ENCODE measurements at places on chromosomes 2 and 18.
A peak's percentile ranks its signal among the peaks of the same experiment; 100 is the strongest.

DNA sequence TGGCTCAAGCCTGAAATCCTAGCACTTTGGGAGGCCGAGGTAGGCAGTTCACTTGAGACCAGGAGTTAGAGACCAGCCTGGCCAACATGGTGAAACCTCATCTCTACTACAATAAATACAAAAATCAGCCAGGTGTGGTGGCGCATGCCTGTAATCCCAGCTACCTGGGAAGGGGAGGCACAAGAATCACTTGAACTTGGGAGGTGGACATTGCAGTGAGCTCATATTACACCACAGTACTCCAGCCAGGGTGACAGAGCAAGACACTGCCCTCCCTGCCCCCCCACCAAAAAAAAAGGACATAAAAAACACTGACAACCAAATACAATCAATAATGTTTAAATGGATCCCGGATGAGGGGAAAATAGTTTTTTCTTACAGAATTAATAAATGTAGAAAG is 7.8 kb downstream of the TIA1 start:
- no peak for DNase-seq

DNA sequence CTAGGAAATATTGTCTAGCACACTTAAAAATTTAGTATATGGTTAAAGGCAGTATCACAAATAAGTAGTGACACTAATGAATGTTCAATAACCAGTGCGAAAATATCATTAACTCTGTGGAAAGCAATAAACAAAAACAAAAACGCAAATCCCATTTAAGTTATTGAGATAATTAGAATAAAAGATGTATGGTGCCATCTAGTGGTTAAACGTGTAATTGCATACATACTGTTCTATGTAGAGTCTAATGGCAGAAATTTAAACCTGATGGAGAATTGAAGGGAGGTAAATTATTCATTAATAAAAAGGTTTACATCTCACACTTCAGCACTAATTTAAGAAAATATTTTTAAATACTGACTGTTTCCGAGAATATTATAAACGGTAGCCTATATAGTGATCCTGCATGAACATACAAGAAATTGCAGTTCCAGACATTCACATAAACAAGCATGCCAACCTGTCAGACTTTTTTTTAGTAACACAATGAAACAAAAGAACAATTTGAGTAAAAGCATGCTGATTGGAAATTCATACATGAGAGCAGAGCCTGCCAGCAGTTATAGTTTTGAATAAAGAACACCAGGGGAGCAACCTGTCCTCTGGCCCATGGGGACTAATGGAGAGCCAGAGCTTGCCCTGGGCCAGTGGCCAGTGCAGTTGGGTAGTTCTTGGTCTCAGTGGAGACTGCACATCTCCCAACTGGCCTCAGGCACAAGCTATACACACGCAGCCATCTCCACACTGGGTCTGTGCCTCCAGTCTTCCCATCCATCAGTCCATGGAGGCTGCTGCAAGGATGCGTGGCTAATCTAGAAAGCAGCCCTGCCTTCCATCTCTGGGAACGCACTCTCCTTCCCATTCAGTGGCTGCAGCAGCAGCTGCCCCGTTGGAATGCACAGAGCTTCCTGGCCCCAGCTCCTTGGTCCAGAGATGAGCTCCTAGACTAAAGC is 28.0 kb downstream of the GCG start:
- DNase-seq: no peak

GRCh38 chr2:134582547-134582899 is 136.3 kb downstream of the TMEM163 start:
- no peak for DNase-seq

GRCh38 chr18:78981394-78981831 is 1.8 kb downstream of the SALL3 start:
- DNase-seq: no peak

DNA sequence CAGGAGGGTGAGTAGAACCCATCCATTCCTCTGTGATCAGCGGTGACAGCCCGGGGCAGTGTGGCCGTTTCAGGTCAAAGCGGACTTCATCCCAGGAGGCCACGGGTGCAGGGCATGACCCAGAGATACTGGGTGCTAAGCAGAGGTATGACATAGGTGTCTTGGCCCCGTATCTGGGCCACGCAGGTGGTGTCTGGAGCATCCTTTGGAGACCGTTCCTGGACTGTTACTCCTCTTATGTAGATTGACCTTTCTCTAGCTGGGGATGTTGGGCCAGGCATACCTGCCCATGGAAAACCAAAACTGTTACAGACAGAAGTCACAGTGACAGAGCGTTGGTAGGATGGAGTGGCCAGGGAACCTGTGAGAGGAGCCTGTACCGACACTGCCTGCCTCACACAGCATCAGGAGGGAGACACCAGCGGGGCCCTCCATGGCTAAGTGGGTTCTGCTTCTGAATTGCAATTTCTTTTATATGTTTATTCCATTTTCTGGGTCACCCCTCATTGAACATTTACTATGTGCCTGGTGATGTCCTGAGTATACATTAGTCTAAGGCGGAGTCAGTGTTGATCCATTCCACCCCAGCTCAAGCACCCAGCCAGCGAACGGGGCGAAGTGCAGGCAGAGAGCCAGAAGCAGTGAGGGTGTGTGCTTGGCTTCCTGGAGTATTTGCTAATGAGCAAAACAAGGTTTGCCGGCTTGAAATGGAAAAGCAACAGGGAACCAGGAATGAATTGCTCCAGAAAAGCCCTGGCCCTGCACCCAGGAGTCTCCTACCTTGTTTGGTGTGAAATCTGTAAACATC is 141.7 kb downstream of the SH3RF3 start:
- no peak for DNase-seq

GRCh38 chr2:101277111-101277510 is 24.4 kb downstream of the CNOT11 start:
- no peak for DNase-seq

DNA sequence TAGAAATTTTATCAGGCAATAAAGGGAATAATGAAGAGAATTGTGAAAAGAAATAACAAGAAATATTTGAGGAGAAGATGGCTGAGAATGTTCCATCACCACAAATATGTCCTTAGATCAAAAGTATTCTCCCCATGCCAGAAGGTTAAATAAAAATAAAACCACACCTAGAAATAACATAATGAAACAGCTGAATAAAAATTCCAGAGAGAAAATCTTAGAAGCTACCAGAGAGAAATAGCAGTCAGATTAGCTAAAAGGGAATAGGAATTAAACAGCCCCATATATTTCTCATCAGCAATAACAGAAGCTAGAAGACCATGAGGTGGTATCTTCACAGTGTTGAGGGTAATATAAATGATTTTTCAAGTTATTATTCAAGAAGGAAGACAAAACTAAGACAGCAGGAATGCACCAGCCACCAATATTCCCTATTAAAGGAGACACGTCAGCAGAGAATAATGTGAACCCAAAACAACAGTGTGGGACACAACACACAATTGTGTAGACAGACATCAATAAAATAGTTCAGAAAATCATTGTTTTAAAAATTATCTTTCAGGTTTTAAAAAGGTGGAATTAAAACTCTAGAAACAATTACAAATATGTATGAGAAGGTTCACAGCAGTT is 82.0 kb upstream of the NEDD4L start:
- no peak for DNase-seq

DNA sequence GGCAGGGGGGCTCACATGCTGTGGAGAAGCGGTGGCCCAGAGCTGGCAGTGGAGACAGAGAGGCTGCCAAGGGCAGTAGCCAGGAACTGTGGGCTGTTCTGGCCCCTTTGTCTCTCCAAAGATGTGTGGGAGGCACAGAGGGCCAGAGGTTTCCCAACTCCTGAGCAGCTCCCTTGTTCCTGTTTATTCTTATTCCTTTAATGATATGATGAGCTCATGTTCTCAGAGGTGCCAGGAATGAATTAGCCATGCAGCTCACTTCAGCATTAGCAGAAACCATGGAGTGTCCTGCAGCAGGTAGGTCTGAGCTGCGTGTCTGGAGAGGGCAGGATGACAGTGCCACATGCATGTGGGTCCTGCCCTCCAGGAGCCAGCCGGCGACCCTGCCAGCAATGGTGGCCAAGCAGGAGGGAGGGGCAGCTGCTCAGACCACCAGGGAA is 77.9 kb upstream of the FZD7 start:
- no peak for DNase-seq

DNA sequence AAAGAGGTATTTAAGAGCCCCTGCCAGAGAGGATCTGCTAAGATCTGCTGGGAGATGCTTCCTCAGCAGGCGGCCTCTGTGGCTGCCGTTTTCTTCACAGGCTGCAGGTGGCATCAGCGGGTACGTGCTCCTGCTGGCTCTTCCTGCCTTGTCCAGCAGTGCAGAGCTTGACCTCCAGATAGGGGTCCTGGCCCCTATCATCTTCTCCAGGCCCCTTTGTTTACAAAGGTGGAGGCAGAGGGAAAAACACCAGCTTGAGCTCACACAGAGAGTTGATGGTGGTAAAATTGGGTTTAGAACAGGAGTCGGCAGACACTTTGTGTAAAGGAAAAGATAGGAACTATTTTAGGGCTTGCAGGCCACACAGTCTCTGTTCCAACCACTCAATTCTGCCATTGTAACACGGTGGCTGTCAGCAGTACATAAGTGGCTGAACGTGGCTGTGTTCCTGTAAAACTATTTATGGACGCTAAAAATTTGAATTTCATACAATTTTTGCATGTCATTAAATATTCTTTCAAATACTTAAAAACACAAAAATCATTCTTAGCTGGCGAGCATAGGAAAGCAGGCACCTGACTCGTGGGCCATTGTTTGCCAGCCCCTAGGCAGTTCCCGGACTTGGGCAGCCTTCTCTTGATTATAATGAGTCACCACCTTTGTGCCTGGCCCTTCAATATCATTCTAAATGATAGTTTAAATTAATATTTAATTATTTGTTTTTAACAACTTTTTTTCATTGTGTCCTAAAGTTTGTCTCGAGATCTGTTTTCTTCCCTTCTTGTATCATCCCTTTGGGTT is 98.2 kb upstream of the B3GNT7 start:
- peak; percentile 79 for DNase-seq

GRCh38 chr18:40470723-40471122 is 1484.3 kb upstream of the PIK3C3 start:
- DNase-seq: no peak

- no peak for DNase-seq
Observed at GRCh38 chr2:8257502-8257901, 424.4 kb upstream of the ID2 start.

GRCh38 chr18:53887447-53887846 is 337.0 kb downstream of the MBD2 start:
- no peak for DNase-seq

- peak; percentile 68 for DNase-seq
Observed at GRCh38 chr2:158214431-158214830, 112.8 kb downstream of the UPP2 start.

- DNase-seq: no peak
Observed at GRCh38 chr2:74222300-74222650, 23.9 kb downstream of the MTHFD2 start.

GRCh38 chr18:79274823-79275222 is 120.9 kb upstream of the NFATC1 start:
- DNase-seq: no peak

GRCh38 chr2:207869784-207870778 is 100.4 kb upstream of the FZD5 start:
- peak; percentile 33 for DNase-seq

DNA sequence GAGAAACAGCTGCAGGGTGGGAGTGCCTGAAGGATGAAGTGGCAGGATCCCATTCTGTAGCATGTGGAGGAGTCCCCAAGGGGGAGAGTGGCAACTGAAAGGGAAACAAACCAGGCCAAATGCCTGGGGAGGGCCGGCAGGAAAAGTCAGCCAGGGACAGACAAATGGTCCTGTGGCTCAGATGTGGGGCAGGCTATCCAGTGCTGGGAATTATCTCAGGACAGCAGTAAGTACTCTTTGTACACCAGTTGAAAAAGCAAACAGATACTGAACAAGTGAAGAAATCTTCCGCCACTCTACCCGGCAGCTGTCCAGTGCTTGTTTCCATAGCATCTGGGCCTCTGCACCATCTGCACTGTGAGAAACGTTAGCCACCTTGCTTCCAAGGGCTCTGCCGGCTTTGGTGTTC is 408.9 kb downstream of the LRATD1 start:
- DNase-seq: no peak

- no peak for DNase-seq
Observed at GRCh38 chr2:237879991-237880560, 20.7 kb downstream of the RAMP1 start.

DNA sequence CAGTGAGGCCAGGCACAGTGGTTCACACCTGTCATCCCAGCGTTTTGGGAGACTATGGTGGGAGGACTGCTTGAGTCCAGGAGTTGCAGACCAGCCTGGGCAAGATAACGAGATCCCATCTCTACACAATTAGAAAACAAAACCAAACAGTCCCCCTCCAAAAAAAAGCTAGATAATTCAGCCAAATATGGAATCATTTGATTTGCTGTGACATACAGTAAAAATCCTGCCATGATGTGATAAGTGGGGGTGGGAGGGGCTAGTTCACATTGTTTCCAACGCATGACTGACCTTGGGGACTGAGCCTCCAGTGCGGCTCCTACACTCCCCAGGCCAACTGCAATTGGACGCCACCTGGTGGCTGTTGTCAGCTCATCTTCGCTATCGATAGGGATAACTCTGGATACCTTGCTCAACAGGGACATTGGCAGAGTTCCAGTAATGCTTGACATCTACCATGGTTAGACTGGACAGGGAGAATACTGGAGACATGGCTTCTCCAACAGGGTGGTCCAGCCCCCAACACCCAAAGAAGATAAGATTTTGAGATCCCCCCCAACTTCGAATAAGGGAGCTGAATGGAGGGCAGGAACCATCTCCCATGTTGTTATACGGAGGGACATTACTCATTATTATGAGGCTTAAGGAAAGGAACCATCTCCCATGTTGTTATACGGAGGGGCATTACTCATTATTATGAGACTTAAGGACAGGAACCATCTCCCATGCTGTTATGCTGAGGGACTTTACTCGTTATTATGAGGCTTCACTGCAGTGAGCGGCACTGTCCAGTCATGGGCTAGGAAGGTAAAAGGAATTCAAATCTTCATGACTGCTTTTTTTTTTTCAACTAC is 135.9 kb downstream of the TGIF1 start:
- peak; percentile 92 for DNase-seq

GRCh38 chr2:100625717-100626116 is 62.9 kb downstream of the PDCL3 start:
- no peak for DNase-seq

DNA sequence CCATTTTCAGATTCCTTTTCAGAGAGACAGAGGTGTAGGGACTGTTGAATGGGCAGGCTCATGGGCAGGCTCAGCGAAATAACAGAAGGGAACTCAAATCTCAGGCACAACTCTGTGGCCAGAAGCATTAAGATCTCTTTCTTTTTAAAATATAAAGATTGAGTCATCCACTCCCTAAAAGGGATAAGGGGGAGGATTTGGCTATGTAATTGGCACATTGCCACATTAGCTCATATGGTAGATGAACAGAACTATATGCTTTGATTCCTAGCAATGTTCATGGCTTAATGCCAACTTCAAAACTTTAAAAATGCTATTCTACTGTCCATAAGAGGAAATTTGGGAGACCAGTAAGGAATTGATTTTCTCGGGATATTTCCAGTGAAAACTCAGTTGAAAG is 53.8 kb upstream of the SLC5A7 start:
- no peak for DNase-seq

DNA sequence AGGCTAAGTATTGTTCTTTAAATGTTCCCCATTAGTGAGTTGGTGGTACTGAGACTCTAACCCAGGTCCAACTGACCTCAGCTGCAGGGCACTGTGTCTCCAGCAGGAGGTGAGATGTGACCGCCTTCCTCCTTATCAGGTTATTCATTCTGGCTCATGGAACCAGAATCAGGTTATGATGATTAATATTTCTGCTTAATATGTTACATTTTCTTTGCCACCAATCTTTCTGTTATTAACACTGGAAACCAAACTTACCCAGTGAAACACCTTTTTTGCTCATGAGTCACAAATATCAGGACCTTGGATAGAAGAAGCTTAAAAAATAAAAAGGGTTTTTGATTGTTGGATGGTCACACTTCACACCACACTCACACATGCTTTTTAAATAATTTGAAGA is 85.4 kb downstream of the DPP4 start:
- DNase-seq: no peak

Data from HL-60 (cell line).